ENCODE measurements at places on chromosomes 16 and 17. TPM values are rescaled to one million over a fixed set of nuclear protein-coding genes. Genes with fewer than 3 reads are reported as not detected.

The CALB2 gene
- total RNA-seq = 0.30 TPM

The TMED6 gene
- total RNA-seq = not detected

The ACSM3 gene
- 8.7 TPM for total RNA-seq

The GRB7 gene
- 2.2 TPM for total RNA-seq

The HOXB3 gene
- total RNA-seq = 1.6 TPM

The ZNF750 gene
- total RNA-seq = 0.13 TPM

The SEC14L5 gene
- total RNA-seq = 26.2 TPM

The CLEC3A gene
- not detected for total RNA-seq

The ZNF624 gene
- 1.4 TPM for total RNA-seq

The ABCA6 gene
- total RNA-seq = 29.7 TPM

The ANKRD40CL gene
- total RNA-seq = not detected

The CCL8 gene
- total RNA-seq = not detected

The PABPN1L gene
- not detected for total RNA-seq

The NPTX1 gene
- total RNA-seq = not detected

The CD19 gene
- total RNA-seq = not detected

The NOMO2 gene
- 186 TPM for total RNA-seq

The B3GNT9 gene
- 8.1 TPM for total RNA-seq

The RAB26 gene
- 0.43 TPM for total RNA-seq

The PPY gene
- total RNA-seq = not detected
